Ovary (tissue), 10 donors: ENCODE measurements at places on chromosomes 4 and X.

DNA sequence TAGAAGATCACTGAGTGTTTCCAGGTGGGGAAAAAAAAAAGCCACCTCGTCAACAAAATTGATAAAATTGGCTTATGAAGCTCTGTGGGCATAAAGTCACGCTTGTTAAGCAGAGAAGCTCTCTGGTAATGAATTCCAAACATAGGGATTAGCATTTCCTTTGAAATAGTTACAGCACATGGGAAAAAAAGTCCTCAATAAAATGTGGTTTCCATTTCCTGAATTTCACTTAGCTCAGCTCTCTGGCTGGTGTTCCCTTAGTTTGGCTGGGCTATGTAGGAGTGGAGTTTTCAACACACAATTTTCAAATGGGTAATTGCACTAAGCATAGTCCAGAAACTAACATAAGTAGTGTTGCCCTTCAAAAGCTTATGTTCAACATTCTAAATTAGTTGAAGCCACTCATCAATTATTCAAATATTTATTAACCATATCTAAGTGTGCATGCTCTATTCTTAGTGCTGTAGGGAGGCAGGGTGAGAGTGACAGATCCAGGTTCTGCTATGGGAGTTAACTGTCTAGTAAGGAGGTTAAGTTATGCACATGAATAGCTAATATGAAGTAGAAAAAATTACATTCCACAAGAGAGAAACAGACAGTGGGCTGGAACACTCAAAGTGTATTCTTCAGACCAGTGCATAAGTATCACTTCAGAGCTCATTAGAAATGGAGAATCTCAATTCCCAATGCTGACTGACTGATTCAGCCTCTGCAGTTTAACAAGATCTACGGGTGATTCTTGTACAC, 445.7 kb downstream of the SMARCA1 start:
- H3K36me3 ChIP-seq: no peaks in the 10 kb centered on the region
- no peaks in the 10 kb centered on the region for H3K4me1 ChIP-seq
- no peak overlapping the region for H3K27ac ChIP-seq
- no peaks in the 10 kb centered on the region for H3K27me3 ChIP-seq
- no peak overlapping the region for H3K4me3 ChIP-seq
- no peak for DNase-seq

- DNase-seq: peak; percentile 25
- no peaks in the 10 kb centered on the region for H3K36me3 ChIP-seq
- H3K4me1 ChIP-seq: no peaks in the 10 kb centered on the region
These were observed 34.9 kb downstream of the FTHL17 start for GRCh38 chrX:31036895-31037294.

DNA sequence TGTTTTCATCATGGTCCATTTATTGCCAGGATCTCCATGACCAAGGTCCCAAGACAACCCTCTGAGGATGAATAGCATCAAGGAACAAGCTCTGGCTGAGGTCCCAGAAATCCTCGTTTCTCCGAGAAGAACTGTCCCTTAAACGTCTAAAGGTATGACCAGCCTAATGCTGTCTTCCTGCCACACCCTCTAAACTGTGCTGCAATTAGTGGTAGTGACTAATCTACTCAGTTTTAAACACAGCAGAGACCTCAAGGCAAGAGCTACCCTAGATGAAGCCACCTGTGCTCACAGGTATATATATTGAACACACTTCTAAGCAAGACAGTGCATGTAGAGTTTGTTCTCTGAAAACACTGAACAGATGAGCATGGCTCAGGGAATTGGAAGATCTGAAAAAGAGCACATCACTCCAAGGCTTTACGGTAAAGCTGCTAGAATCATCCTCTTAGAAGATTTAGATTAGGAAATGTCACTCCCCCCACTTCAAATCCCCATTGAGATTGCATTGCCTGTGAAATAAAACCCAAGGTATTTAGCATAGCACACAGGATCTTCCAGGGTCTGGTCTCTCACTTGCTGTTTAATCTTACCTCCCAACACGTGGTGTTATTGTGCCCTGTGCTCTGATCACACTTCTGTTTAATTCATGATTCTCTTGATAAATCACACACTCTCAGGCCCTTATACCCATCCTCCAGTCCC, 173.9 kb upstream of the VCX3A start:
- H3K4me3 ChIP-seq: no peak overlapping the region
- H3K27ac ChIP-seq: no peak overlapping the region
- DNase-seq: no peak
- no peaks in the 10 kb centered on the region for H3K27me3 ChIP-seq

- H3K4me1 ChIP-seq: peaks cover 4% of the 10 kb centered on the region
- DNase-seq: no peak
- H3K27me3 ChIP-seq: no peaks in the 10 kb centered on the region
- no peak overlapping the region for H3K27ac ChIP-seq
These were observed 10.9 kb upstream of the PCDH18 start for GRCh38 chr4:137543198-137543597.

- peaks cover 7% of the 10 kb centered on the region for H3K4me1 ChIP-seq
- H3K4me3 ChIP-seq: no peak overlapping the region
- H3K27me3 ChIP-seq: no peaks in the 10 kb centered on the region
- H3K36me3 ChIP-seq: no peaks in the 10 kb centered on the region
These were observed 71.0 kb downstream of the TSC22D3 start for GRCh38 chrX:107704587-107704986.

GRCh38 chr4:24405341-24405740, 179.0 kb downstream of the DHX15 start:
- no peak for DNase-seq
- H3K36me3 ChIP-seq: no peaks in the 10 kb centered on the region
- no peaks in the 10 kb centered on the region for H3K27me3 ChIP-seq
- H3K4me3 ChIP-seq: no peak overlapping the region
- no peak overlapping the region for H3K27ac ChIP-seq

- H3K4me1 ChIP-seq: no peaks in the 10 kb centered on the region
- H3K36me3 ChIP-seq: no peaks in the 10 kb centered on the region
- no peaks in the 10 kb centered on the region for H3K27me3 ChIP-seq
- H3K4me3 ChIP-seq: no peak overlapping the region
- DNase-seq: no peak
These were observed 91.4 kb downstream of the KLHL13 start for GRCh38 chrX:118025226-118025625.
